ENCODE measurements at places on chromosomes 7 and 10. TPM values are rescaled to one million over a fixed set of nuclear protein-coding genes. Genes with fewer than 3 reads are reported as not detected.

Gene ZNF467
- total RNA-seq, result 4.1 TPM

Gene RALA
- 7.5 TPM for total RNA-seq

DNA sequence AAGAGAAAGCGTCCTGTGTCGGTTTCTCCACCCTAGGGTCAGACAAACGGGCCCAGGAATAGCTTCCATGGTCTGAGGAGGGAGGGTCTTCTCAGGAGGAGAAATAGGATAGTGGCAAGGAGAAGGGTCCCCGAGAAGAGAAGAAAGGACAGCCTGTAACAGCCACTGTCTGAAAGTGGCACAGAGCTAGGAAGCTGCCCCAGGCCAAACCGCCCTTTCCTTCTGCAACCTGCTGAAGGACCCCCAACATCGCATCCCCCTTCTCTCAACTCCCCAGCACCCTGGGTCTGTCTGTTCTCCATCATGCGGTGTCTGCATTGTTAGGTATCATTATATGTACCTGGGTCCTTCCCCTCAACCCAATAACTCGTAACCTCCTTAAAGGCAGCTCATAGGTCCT, 47.1 kb downstream of the COL17A1 start:
- no peak for DNase-seq

Gene SEMA3E
- 5.9 TPM for total RNA-seq

DNA sequence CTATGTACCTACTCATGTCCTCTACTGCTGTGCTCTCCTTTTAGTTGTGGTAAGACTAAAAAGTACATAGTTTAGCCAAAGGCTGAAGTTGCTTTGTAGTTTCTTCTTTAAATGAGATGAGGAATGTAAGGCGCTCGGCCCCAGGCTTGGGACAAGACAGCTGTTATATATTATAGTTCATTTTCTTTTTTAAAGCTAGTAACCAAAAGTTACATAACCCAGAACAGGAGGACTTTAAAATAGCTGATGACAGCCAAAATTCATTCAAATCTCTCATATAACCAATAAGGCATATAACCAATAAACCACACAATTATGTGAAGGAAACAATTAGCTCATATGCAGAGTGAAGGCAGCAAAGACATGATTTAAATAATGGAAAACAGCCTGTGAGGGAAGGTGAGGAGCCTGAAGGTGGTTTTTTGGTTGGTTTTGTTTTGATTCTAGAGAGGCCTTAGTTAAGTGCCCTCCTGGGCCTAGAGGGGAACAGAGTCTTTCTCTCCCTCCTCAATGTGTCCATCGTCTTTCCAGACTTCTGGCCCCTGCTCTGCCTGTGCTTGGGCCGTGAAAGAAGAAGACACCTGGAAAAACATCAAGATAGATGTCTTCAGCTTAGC, 35.8 kb downstream of the SLC26A4 start:
- DNase-seq, result no peak

DNA sequence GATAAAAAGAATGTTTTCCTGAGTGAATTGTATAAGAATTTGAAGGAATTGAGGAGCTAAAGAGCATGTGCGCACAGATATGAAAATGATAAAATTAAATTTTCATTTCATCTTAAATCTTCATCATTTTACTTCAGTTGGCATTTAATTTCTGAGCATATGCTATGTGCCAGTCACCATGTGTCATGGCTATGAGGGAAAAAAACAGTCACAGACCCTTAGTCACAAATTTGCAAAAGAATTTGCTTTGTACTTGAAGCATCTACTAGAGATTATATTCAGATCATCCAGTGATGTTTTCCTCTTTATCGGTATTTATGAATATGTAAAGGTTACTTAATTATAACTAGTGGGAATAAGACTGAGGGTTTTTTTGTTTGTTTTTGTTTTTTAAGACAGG, 29.8 kb downstream of the VCL start:
- DNase-seq, result peak; percentile 89

Gene PLCE1
- 11.4 TPM for total RNA-seq

Gene OPALIN
- total RNA-seq, result not detected

Gene SLC25A13
- 14.6 TPM for total RNA-seq

DNA sequence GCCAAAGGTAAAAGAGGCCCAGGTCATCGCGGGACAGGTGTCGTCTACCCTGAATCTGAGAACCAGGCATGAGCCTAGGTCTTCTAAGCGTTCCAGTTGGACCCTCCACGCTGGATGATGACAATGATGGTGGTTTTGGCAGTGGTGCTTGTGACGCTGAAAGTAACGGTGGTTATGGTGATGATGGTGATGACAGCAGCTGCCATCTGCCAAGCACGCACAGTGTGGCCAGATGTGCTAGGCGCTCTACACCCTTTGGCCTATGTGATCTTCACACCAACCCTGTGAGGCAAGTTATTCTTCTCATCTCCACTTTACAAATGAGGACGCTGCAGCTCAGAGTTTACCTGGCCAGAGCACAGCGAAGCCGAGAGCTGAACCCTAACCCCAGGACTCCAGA, 93.9 kb downstream of the FAM53B start:
- no peak for DNase-seq

DNA sequence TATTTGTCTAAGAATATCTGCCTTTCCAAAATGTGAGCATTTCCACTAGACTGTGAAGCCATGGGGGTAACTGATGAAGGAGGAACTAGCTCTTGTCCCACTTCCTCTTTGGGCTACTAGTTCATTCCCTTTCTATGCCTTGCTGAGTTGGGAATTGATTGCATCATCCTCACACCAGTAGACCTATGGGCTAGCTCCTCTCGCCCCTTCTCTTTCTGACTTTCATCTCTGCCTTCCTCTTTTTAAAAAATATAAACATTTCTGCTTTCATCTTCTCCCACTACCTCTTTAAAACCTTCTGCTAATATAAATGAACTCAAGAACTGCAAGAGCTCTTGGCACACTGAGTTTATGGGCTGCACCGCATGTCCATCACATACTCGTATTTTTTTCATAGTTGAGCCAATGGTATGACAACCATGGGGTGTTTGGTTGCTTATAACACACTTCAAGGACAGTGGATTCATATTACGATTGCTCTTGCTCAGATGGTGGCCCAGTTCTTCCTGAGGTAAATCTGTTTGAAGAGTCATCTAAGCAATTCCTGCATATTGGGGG, 182.0 kb downstream of the REEP3 start:
- DNase-seq, result peak; percentile 58

Gene IFIT1B
- not detected for total RNA-seq

DNA sequence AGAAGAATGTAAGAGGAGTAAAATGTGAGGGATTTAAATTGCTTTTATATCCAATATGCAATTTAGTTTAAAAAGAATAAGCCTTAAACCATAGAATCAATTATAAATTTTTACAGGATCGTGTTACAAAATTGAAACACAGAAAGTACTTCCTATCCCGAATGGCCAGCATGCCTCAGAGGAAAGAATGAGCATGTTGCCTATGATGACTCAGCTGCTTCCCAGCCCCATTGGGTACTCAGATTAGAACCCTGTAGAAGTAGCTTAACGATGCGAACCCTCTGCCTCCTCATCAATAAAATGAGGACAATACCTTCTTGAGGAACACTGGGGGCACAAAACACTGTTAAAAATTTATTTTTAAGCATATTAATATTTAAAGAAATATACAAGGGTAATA, 113.4 kb upstream of the CDK1 start:
- peak; percentile 52 for DNase-seq

Gene COL1A2
- not detected for total RNA-seq

- no peak for DNase-seq
Measured at GRCh38 chr10:127391875-127392274, 157.2 kb upstream of the NPS start.

- no peak for DNase-seq
Measured at GRCh38 chr10:48404646-48405045, 98.2 kb downstream of the MAPK8 start.

DNA sequence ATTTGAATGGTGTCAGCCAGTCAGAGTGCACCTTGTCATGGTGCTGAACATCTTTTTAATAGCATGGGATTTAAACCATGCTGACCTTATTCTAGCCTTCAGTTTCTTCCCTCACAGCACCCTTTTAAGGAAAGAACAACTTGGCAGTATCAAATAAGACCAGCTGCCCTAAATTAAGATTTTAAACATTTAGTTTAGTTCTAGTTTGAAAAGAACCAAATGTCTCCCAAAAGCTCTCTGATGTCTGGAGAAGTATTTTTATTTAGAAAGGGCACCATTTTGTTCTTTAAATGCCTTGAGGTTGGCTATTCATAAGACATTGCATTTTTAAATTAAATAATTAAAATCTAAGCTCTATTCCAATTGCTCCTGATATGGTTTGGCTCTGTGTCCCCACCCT, 121.1 kb downstream of the CCDC3 start:
- DNase-seq, result no peak

GRCh38 chr7:12765431-12766100, 78.1 kb downstream of the ARL4A start:
- no peak for DNase-seq

Gene ETV1
- 20.6 TPM for total RNA-seq

Gene NRAP
- not detected for total RNA-seq

Data from PC-3 (cell line).